ENCODE measurements at places on chromosomes 5 and 9.

DNA sequence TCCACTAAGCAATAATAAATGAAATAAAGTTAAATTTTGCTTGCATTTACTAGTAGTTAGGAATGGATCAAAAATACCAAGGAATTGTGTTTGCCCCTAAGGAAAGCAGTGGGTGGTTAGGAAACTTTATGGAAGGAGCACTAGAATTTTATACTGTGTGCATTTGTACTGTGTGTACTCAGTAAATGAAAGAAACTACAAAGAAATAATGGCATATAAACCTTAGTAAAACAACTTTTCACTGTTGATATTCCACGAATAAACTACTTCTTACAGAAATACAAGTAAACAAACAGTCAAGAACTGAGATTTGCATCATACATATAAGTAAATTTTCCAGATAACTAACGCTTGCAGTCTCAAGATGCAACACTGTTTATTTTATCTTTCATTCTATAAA lies 103.7 kb upstream of the PARP8 start:
- DNase-seq = no peak

DNA sequence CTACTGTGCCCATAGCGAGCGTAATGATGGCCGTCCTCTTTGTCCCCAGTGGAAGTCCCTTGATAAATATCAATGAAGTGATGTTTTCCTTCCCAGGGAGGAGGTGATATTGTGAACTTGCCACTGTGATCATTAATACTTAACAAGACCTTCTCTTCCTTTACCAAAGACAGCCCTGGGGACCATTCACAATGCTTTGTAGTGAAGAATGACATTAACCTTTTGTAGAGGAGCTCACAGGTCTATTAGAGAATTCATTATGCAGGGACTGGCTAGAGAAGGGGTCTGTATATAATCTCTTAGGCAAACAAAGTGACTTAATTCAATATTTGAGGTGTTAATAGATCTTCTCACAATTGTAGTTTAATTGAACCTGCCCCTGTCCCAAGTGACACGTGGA lies 452.9 kb upstream of the DMAC1 start:
- no peak for DNase-seq

DNA sequence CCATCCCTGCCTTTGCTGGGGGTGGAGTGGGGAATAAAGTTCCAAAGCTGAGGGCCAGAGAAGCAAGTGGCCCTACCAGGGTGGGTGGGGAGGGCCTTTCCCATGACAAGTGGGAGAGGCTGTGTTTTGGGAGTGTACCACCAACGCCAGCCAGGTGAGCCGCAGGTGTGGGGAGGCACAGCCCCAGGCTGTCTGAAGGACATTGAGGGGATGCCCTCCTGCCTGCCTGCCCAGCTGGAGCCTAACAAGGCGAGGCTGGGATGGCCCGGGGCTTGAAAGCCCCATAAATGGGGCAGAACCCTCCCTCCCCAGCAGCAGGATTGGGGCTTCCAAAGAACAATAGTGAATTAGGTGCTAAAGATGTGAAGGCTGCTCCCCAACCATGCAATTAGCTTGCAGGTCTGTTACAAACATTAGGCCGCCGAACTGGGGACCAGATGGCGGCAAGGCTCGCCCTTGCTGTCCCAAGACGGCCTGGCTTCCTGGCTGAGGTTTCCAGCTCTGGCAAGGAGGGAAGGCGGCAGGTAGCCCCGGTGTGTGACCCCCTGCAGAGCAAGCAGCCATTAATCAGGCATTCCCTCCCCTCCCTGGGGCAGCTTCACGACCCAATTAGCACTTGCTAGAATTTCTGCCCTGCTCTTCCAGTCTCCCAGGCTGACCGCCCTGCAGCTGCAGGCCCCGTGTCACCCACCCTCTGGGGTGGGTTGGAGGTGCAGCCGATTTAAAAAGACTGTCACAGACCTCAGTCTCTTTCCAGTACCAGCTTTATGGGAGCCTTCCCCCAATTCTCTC lies 42.9 kb downstream of the FGF18 start:
- DNase-seq = no peak

DNA sequence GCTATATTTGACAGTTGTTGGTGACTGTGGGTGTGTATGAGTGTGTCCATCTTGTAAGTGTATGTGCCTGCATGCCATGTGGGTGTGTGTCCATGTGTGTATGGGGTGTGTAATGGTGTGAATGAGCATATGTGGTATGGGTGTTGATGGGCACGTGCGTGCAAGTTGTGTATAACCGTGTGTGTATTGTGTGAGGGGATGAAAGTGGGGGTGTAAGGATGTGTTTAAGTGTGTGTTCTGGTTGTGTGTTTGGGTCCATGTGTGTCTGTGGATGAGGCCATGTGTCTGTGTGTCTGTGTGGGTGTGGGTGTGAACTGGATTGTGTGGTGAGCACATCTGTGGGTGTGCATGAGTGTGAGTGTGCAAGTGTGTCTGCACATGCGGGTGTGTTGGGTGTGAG lies 5.9 kb upstream of the FAM78A start:
- DNase-seq = no peak

GRCh38 chr9:29245351-29245750 lies 1672.1 kb upstream of the C9orf72 start:
- DNase-seq = no peak

DNA sequence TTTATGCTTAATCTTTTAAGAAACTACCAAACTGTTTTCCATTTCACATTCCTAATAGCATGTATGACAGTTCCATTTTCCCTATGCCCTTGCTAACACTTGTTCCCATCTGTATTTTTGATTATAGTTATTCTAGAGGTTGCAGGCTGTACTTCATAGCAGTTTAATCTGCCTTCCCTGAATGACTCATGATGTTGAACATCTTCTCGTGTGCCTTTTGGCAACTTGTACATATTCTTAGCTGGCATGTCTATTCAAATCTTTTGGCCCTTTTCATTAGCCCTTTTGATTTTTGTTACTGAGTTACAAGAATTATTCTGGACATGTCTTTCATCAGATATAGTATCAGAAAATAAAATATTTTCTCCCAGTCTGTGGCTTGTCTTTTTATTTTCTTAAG lies 320.3 kb downstream of the DIRAS2 start:
- DNase-seq = no peak

GRCh38 chr5:93621327-93621798 lies 38.3 kb downstream of the NR2F1 start:
- no peak for DNase-seq

- DNase-seq = no peak
These were observed 5.0 kb upstream of the SLC34A1 start for GRCh38 chr5:177378884-177379883.

DNA sequence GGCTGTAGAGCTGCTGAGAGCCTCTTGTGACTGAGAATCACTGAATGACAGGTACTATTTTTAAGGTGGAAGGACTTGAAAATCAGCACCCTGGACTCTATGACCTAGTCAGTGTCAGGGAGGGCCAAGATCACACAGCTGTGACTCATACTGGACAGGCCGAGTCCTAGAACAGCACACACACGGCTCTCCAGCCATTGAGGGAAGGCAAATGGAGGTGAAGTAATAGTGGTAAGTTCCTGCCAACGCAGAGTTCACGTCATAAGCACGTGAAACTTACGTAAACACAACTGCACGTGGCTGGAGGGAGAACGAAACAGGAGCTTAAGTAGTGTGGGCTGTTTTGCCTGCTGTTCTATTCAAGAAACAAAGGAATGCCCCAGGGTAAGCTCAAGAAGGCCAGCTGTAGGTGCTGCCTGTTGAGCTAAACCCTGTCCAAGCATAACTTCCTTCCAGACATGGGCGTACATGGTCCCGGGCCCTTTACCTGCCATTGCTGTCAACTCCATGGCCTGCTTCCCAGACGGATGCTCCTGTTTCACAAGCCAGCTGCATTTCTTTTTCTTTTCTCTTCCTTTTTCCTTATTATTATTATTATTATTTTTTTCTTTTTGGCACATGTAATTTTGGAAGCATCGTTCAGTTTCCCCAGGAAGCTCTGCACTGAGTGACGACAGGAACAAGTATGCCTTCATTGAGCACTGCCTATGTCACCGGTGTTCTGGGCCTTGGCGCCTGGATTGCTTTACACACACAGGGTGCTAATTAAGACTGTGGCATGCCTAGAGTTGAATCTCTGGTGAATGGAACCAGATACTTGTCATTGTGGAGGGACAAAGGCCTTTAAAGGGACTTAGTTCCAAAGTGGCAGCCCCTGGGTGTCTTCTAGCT lies 10.2 kb upstream of the LCP2 start:
- no peak for DNase-seq

GRCh38 chr5:156020647-156021046 lies 306.3 kb upstream of the SGCD start:
- DNase-seq = no peak

DNA sequence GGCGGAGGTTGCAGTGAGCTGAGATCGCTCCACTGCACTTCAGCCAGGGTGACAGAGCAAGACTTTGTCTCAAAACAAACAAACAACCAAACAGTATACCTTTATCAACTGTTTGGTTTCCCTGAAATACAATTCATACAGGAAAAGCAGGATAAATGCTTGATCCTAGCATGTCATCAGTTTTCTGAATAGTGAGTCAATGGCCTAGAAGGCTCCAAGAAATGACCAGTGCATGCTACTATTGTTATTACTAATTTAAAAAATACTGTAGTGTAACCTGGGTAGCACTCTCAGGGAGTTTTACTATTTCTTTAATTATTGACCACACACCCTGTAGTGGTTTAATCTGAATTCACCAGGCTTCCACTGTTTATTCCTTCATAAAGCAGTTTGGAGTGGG lies 101.0 kb upstream of the PTPN3 start:
- no peak for DNase-seq

DNA sequence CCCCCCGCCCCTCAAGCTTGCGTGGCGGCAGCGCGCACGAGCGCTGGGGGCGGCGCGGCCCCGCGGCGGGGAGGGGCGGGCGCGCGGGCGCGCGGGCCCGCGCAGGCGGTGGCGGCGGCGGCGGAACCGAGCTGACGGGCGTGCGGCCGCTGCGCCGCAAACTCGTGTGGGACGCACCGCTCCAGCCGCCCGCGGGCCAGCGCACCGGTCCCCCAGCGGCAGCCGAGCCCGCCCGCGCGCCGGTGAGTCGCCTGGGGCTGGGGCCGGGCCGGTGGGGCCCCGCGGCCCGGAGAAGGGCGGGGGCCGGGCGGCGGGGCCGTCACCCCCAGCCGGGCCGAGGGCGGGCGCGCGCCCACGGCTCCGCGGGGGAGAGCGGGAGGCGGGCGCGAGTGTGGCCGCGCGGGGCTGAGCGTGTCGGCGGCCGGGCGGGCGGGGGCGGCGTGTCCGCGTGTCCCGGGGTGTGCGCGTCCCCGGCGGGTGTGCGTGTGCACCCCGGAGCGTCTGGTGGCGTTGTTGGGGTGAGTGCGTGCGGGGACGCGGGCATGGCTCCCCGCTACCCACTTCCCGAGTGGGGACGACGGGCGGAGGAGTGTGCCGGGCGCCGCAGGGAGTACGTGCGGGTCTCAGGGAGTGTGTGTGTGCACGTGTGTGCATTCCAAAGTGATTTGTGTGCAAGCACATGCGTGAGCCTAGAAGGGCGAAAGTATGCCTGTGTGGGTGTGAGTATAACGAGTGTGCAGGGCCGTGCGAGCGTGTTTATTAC lies at the start of gene NEK6:
Gene NEK6, plus strand, starts transcription at position 106 of the 763 bp plus-strand sequence. CDS start 44,016 bp downstream, outside the sequence.
- no peak for DNase-seq

DNA sequence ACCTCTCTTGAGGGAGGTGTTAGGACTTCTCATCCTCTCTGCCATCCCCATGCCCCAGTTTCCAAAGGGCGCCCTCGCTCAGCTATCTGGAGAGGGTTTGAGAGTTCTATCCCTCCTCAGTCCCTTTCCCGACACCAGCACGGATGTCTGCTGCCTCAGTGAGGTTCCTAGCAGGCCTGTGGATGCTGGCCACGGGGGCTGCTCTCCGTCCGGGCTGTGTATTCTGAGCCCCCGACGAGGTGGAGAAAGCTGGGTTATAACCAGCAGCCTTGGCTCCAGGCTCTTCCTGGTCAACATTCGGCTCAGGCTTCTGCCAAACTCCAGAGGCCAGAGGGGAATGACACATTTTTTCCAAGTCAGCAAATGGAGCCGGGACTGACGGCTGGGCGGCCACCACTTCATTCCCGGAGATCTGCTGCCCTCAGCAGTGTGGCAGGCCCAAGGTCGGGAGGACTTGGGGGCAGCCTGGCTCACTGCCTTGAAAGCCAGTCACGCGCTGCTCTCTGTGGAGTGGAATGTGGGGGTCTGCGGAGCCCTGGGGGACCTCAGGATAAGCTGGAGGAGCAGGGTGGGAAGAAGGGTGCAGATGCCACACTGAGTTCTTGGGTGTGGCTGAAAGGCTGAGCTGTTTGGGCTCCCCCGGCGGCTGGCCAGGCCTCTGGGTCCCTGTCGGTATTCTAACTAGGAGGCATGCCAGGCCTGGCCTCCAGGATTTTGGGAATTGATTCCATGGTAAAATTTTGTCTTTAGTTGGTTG lies 27.4 kb downstream of the PTPA start:
- no peak for DNase-seq

- DNase-seq = no peak
These were observed 423.6 kb downstream of the IRX1 start for GRCh38 chr5:4019009-4019769.

- DNase-seq = no peak
These were observed 277.9 kb upstream of the CDH9 start for GRCh38 chr5:27316271-27316650.

GRCh38 chr9:14935106-14935751 lies 25.0 kb upstream of the FREM1 start:
- DNase-seq = no peak

- no peak for DNase-seq
These were observed 112.6 kb downstream of the ESM1 start for GRCh38 chr5:54872810-54873209.

DNA sequence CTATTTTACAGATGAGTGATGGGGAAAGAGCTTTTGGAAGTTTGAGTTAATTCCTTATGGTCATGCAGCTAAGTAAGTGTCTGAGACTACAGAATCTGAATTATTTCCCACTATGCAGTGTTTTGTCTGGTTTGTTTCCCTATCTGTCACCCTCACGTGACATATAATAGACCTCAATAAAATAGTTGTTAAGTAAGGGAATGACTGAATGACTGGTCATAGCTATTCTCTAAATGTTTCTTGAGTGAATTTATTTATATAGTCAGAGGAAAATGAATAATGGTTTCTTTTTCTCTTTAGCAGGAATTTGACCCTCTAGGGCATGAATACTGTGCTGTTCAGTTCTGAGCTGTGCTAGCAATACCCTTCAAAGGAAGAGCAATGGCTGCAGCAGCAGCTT lies 10.3 kb downstream of the TRIM32 start:
- DNase-seq = no peak

- no peak for DNase-seq
These were observed 96.5 kb upstream of the ZNF608 start for GRCh38 chr5:124842725-124843595.

DNA sequence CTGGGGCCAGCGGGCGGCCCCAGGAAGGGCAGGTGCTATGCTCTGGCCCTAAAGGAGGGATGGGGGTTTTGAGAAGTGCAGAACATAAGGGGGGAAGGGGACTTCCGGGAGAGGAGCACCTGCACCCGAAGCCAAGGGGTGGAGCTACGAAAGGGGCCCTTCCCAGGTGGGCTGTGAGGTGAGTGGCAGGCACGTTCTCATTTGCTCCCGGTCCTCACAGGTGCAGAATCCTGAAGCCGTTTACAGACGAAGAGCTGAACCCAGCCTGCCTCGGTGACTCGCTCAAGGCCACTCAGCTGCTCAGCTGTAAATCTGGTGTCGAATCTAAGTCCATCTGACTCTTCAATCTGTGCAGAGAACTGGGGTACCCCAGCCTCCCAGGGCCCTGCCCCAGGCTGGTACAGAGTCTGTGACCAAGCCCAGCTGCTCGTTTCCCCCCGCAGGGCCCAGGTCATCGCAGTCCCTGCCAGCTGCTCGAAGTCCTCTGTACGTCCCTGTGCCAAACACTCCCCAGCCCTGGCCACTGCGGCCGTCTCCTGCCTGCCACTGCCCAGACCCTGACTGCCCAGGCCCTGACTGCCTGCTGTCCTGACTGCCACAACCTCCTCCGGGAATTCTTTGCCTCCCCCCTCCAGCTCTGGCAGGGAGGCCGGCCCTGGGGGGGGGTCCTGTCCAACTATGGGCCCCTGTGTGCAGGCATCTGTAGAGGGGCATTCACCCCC lies 53.8 kb upstream of the RXRA start:
- no peak for DNase-seq

Data from stimulated activated CD8-positive, alpha-beta memory T cell treated with anti-CD3 and anti-CD28 coated beads, Interleukin-15, amount 100 ng/mL, for 1 hour (primary cell).